ENCODE measurements at places on chromosomes 1 and 21.

DNA sequence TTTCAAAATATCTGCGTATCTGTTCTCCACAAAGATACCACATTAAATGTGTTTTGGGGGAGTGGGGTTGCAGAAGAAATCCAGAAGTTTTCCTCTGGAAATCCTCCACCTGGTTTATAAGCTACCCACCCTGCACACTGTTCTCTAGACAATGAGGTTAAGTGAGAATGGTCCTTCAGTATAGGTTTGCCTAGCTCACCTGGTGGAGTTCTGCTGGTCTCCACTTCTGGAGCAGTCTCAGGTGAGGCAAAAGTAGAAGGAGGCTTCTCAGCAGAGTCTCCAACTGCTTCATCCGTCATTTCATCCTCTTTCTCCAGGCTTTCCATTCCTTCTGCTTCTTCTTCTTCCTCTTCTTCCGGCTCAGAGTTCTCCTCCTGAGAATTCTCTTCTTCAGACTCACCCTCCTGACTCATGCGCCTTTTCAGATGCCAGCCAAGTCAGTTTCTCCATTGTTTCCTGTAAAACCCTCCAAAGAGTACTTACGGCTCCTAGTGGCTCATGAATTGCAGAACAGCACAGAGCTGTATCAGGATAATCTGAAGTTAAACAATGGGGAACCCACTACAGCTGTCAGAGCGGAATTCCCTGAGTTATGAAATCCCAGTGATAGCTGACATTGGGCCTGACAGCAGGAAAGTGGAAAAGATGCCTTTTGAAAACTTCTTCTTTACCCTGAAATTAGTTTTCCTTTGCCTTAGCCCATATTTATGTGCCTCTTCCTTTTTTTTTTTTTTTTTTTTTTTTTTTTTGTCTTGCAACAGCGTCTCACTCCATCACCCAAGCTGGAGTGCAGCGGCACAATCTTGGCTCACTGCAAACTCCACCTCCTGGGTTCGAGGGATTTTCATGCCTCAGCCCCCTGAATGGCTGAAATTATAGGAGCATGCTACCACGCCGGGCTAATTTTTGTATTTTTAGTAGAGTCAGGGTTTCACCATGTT is 38.5 kb downstream of the MSTO1 start:
- peak; percentile 98 for DNase-seq

DNA sequence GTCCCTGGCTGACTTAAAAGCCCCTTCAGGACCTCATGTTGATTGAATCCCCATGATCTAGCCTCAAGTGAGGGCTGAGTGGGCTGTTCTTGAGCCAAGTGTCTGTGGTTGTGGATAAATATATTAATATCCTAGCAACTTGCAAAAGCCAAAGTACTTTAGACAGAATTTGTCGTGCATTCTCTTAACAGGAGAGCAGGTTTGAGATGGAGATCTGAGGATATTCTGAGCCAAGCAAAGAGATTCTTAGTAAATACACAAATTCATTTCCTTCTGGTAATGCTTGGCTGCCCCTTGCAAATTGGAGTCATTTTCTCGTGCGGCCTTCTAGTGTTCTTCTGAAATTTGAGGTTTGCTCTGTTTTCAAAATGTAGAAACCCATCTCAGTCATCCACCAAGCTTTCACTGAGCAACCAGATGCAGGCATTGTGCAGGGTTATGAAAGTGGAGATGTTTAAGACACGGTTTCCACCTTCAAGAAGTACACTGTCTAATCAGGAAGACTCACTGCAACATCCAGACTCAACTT is 242.1 kb upstream of the JUN start:
- DNase-seq = no peak

GRCh38 chr1:62194651-62195544 is at the start of gene L1TD1:
Gene L1TD1 (plus strand): TSS chr1:62194849. CDS start chr1:62206629, 11,780 bp downstream.
- DNase-seq = no peak

- no peak for DNase-seq
These were observed 1.2 kb downstream of the PIK3C2B start for GRCh38 chr1:204493145-204493983.

DNA sequence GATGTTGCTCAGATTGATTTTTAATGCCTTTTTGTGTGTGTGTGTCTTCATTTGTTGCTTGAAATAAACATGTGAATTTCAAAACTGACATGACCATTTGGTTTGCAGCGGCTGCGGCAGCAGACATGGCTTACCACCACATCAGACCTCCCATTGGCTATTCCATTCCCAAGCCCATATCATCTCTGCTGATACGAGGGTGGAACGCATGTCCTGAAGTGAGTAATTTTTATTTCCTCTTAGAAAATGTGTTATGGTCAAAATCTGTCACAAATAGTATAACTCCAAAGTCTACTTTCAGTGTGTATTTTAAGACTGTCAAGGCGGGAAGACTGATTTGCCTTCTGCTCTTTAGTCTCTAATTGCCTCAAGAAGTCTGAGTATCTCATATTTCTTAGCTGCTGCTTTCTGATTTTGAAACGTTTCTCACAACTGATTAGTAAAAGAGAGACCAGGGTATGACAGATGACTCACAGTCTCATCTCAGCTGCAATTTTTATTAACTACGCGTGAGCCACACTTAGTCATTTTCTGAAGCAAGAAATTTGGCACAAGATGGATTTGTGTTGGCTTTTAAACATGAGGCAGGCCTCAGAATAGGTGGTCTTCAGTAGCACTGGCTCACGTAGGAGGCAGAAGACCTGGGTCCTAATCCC is 49.0 kb downstream of the LRRC53 start:
- DNase-seq = no peak

- no peak for DNase-seq
These were observed 295.5 kb upstream of the PROX1 start for GRCh38 chr1:213692321-213692720.

DNA sequence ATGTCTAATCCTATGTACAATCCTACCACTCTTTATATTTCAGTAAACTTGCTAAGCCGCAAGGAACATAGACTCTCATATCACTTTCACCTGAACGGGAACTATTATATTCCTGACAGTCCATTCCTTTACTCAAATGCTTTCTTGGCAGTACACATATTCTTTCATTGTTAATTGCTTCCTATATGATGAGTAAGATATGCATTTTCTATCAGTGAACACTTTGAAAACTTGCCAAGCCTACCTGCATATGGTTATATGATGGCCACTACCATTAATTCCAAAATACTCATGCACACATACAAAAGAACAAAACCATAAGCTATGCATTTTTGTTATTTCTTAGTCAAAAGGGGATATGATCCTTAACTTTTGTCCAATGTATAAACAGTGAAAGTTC is 341.5 kb downstream of the VAV3 start:
- no peak for DNase-seq

DNA sequence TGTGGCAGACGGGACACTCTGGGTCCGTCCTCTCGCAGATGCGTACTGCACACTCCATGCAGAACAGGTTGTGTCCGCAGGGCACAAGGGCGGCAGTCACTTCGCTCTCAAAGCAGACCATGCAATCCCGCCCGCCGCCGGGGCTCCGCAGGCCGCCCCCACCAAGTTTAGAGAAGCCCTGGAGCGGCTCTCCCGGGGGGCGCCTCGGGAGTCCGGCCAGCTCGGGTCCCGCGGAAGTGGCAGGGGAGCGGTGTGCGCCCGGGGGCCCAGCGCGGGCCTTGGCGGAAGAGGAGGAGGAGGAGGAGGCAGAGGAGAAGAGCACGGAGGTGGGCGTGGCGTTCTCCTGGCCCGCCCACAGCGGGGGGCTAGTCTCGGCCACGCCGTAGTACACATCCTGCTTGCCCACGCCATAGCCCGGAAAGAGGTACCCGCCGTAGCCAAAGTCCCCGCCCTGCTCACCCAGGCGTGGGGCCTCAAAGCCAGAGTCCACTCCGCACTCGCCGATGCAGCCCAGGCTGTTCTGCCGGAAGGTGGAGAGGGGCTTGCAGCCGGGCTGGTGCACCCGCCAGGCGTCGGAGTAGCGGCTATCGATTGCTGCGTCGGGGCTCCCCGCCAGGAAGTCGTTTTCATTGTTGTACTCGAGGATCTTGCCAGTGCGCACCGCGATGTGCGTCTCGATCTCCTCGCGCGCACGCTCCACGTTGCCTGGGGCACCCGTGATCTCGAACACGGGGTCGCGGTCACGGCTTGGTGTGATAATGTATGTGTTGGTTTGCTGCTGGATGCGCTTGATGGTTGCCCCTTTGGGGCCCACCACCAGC is 5.4 kb downstream of the MEX3A start:
- DNase-seq = no peak

GRCh38 chr1:201739492-201740085 is 89.4 kb upstream of the IPO9 start:
- DNase-seq = peak; percentile 44

DNA sequence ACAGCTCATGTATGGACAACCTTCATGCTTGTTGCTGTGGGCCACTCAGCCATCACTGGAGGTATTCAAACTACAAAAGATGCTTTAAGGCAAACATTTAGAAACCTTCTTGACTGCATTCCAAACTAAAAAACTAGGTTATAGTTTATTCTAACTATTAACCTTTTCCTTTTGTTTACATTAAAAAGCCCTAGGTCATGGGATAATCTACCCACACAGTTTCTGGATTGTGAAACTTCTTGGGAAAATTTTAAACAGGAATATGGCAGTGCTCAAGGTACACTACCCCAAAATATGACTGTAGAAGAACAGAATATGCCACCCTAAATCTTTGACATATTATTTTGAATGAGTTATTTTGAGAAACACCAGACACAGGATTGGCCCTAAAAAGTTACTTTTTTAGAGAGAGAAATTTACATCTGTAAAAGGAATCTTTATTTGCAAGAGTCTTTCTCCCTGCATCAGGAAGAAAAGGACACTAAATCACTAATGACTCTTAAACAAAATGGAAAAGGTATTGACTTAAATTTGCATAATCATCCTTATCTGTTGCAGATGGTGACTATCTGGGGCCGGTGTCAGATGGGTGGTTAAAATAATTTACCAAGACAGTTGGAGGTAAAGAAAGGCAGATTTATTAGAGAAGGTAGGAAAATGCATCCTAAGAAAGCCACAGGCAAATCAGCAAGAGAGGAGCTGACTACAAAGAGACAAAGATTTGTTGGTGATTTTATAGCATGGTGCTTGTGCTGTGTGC is 25.1 kb upstream of the NUF2 start:
- no peak for DNase-seq

DNA sequence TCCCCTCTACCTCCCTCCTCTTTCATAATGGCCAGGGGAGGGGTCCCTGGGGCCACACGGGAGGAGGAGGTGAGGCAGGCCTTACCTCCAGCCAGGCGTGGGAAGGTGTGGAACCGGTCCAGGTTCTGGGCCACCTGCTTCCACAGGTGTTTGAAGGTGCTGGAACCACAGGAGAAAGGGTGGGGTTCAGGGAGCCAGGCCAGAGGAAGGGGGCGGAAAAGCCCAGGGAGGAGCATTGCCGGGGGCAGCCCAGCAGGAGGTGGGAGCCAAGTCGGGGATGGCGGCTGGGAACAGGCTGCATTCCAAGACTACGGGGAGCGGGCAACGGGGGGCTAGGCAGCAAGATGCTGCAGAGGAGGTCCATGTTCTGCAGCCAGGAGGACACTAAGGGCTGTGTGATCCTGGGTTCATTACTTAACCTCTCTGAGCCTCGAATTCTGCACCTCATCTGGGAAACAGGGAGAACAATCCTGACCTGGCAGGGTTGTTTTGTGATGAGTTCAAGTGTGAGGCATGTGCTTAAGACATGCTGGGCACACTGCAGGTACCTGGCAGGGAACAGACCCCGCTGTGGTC is 19.8 kb upstream of the TAS1R2 start:
- no peak for DNase-seq

Data from inflammatory macrophage treated with lipopolysaccharide for 1 hour (primary cell).